Kidney capillary endothelial cell (primary cell): ENCODE measurements at places on chromosomes 2 and 18.
A peak's percentile ranks its signal among the peaks of the same experiment; 100 is the strongest.

DNA sequence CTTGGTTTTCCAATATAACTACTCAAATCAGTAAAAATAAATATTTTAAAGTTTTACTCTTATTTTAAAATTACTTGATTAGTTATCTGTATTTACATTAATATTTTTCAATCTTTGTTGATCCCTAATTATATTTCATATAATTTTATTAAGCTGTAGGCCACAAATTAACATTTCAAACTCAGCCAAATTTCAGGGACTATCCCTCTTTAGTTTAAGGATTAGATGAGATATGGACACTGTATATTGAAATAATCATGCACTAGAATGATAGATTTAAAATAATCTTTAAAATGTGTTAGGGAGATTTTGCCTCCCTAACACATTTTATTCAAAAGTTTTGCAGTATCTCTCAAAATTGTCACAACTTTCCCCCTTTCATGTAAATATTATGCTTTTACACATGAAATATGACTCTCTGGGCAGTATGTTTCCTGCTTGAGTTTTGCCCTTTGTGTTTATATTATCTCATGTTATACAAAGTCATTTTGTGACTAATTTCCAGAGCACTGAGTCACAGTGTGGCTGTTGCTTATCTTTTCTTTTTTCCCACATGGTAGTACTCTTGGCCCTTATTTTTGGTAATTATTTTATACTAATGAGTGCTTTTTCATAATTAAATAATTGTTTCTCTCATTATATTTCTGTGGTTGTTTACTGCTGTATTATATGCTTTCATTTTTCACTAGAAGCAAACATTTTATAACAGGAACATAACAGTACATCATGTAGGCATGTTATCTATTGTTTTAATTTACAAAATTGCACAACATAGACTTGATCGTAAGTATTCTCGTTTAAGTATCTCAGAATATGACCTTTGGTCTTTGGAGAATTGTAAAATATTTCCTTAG, 1.2 kb downstream of the TFPI start:
- peak; percentile 90 for DNase-seq

- no peak for DNase-seq
Observed at GRCh38 chr2:1661891-1662605, 82.3 kb downstream of the PXDN start.

- no peak for DNase-seq
Observed at GRCh38 chr2:173323371-173323770, 31.3 kb upstream of the CDCA7 start.

DNA sequence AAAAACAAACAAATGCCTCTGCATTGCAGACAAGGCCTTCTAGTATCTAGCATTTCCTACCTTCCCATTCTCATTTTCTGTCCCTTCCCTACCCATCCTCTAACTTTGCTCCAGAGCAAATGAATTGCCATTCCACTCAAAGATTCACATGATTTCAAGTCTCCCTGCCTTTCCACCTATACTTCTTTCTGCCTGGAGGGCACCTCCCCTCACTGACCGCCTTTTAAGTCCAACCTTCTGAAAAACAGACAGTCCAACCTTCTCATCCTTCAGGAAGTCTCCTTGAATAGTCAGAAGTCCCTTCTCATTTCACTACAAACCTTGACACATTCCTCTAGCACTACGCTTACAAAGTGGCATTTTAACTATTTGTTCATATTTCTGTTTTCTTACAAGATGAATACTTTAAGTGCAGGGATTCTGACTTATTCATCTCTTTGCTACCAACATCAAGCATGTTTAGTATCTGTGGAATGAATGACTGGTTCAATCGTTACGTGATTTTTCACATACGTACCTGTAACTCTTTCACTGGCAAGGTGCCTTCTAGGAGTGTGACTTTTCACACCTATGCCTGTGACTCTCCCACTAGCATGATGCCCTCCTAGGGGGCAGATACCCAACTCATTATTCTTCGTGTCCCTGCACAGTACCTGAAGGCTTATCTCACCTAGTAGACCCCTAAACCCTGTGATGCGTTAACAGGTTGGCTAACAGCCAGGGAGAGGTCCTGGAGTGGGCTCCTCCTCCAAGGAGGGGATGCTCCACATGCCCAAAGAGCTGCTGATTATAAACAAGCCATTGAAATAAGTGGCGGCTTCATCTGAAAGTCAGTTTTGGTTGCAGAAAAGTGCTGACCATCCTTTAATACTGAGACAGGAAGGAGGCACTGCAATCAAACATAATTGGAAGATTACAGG, 356.2 kb downstream of the MYCN start:
- no peak for DNase-seq

DNA sequence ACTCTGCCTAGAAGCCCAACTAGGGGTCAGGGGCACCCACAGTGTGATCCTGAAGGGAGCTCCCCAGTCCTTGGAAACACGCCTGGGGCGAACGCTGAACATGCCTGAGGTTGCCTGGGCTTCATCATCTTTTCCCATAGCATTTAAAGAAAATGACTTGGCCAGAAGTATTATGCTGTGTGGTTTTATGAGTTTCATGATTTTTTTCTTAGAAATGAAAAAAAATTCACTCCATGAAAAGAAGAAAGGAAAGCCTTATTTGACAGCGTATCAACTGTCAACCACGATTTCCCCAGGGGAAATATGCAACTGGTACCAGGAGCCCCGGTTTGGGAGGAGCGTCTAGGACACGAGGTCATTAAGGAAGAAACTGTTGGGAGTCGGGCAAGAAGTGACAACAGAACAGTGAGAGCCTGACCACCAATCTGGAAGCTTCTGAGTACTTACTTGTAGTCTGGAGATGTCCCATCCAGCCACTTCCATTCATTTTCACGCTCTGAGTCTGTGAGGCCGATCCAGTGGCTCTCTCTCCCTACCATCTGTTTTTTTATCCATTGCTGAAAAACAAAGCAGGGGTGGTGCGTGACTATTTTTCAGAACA, 63.5 kb upstream of the THOC1 start:
- DNase-seq, result no peak

DNA sequence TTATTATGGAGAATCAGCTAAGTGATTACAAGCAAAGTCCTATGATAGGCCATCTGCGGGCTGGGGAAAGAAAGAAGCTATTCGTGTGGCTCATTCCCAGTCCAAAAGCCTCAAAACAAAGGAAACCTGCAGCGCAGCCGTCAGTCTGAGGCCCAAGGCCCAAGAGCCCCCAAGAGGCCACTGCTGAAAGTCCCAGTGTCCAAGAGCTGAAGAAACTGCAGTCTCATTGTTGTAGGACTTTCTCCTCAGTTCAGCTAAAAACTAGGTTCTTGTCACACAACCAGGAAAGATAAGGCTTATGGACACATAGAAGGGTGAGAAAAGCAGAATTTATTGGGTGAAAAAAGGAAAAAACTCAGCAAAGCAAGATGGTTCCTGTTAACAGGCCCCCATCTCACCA, 143.2 kb downstream of the RHBDD1 start:
- no peak for DNase-seq

DNA sequence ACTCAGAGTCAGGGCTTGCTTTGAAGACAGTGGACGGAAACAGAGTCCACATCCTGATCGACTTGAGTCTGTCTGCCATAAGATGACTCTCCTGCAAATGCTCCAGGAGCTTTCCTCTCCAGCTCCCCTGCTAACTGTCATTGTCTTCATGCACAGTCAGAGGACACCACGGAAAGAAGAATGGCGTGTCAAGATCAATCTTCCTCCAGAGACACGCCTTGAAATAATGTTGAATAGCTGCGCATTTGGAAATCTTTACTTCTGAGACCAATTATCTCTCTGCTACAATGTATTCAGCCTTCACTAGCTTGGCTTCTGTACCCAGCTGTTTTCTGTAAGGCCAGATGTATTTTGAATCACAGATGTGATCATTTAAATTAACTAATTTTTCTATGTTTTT, 457.2 kb downstream of the CDH2 start:
- no peak for DNase-seq

DNA sequence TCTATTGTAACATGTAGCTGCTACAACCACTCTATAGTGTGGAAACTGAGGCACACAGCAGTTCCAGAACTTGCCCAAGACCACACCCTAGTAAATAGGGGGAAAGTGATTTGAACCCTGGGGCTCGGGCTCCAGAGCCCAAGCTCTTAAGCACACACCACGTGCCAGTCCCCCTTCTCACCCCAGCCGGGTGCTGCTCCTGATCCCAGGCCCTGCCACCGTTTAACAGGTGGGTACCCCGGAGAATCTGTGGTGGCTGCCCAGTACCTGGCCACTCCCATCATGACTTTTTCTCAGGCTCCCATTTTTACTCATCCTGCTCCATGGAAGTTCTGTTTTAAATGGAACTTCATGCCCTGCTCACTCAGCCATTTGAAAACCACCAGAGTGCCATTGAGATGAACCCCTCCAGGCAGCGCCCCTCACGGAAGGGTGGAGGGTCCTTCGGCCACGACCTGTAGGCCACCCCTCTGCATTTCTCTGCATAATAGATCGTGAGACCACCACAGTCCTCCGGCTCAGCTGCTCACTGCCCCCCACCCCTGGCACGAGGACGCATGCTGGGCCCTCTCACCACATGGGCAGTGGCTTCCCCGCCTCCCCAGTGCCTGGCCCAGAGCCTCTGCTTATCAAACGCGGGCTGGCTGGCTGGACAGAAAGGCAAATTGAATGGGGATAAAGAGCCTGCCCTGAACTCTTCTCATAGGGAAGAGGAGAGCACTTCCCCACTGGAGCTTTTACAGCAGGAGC, 42.1 kb downstream of the TMEM37 start:
- DNase-seq, result no peak

DNA sequence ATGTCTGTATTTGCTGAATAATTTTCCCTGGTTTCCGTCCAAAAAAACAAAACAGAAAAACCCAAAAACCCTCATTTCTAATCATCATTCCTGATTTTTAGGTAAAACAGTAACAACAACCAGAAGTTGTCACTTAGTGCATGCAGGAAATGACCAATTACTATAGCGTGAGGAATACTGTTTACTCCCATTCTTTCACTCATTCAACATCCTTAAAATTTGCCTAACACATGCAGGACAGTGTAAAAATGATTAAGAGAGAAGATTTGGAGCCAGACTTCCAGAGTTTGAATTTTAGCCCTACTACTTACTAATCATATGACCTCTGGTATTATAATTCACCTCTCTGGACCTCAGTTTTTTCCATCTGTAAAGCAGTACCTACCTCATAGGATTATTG, 83.1 kb downstream of the FIGN start:
- peak; percentile 48 for DNase-seq

DNA sequence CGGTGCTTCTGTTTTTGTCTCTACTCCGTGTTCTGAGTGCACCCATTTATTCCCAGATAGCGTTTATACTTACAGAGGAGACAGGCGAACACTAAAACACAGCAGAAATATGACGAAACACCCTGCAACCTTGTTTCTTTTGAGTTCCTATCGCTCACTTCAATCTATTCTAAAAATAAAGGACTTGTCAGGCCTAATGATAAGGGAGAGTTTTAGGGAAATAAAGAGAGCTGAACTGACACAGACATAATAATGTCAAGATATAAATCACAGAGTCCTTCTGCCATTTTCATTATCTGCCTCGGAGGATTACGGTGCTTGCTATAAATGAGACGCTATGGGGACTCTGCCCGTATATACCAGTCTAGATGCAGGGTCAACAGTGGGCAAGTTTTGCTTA, 659.7 kb upstream of the SALL3 start:
- DNase-seq, result no peak

GRCh38 chr2:45591073-45591472, 20.0 kb downstream of the SRBD1 start:
- DNase-seq, result no peak

DNA sequence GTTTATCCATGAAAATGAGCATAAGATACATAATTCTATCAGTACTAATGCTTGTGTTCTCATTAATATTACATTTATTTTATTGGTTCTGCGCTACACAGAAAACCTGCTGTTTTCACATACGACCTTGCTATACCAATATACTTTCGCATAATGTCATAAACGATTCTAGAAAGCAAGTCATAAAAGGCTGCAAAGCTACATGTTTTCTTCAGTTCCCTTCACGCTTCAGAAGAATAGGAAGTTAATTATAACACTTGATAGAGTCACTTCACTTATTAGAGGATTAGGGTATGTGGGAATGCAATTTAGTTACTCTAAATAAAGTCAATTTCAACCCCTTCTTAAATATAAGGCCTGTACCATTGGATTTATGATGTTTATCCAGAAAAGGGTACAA, 29.0 kb downstream of the PSME4 start:
- no peak for DNase-seq

GRCh38 chr2:62010632-62011256, 105.3 kb downstream of the COMMD1 start:
- no peak for DNase-seq

GRCh38 chr2:166170356-166170755, 42.5 kb upstream of the SCN1A start:
- DNase-seq, result no peak

GRCh38 chr18:44238454-44238853, 442.2 kb upstream of the SETBP1 start:
- DNase-seq, result no peak

DNA sequence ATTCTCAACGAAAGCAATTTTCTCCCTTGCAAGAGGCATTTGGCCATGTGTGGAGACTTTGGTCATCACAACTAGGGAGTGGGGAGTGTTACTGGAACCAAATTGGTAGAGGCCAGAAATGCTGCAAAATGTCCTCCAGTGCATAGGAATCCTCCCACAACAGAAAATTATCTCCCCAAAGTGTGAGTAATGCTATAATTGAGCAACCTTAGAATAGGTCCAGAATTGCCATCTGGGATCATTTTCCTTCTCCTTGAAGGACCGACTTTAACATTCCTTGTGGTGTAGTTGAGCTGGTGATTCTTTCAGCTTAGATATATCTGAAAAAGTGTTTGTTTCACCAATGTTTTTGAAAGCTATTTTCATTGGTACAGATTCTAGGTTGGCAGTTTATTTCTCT, 111.2 kb upstream of the SMIM21 start:
- DNase-seq, result no peak

- no peak for DNase-seq
Observed at GRCh38 chr2:45450634-45451033, 160.4 kb downstream of the SRBD1 start.

- no peak for DNase-seq
Observed at GRCh38 chr2:30223413-30223874, 7.9 kb upstream of the LBH start.

DNA sequence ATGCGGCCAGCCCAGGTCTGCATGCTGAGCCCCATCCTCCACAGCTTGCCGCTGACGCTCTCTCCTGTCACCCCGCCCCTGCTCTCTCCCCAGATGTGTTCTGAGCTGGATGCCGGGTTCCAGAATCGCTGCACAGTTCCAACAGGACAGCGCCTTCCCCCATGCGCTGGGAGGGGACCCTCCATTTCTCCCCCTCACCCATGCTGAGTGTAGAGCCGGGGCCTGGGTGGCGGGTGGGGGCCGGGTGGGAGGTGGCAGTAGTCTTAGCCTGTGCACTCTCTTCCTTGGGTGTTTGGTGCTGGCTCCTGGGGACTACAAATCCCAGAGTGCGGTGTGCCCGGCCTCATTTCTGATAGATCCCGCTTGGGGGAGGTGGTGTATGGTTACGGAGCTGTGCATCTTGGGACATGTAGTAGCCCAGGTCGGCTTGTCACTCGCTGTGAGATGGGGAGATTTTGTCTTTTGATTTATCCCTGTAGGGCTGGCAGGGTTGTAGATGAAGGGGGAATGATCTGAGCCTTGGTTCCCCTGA, 6.8 kb downstream of the DNAJB2 start:
- no peak for DNase-seq

- no peak for DNase-seq
Observed at GRCh38 chr2:28563869-28564268, 68.0 kb downstream of the PLB1 start.

GRCh38 chr2:161972232-161972631, 101.8 kb downstream of the DPP4 start:
- DNase-seq, result no peak
